ENCODE measurements at places on chromosomes 1 and 21.

GRCh38 chr1:200951016-200951415 is 56.3 kb downstream of the INAVA start:
- DNase-seq = no peak

- no peak for DNase-seq
Observed at GRCh38 chr1:38134294-38134755, 87.7 kb upstream of the POU3F1 start.

DNA sequence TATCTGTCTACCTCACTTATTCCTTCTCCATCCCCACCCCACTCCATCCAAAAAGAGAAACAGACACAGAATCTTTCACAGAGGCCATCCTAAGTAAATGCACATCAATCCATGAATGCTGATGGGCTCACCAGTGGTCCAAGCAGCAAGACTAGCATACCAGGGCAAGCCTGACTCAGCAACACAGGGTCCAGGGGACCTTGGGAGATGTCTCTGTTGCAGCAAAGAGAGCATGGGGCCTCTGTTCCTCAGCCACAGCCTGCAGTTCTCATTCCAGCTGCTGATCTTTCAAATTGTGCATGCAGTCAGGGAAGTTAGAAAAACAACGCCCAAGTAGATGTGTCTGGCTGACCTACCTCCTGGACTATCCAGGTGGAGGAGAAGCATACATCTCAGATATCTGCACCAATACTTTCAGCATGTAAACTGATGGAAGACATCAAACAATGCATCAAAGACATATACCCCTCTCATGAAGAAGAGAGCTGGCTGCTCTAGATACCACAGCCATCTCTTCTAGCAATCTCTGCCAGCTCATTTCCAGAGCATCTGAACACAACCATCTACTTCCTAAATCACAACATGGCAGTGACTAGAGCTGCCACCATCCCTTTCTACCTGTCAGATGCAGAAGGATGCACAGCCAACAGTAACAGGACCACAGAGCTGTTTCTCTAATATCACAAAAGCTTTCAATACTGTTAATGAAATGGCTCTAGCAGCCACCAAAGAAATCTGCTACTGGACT is 54.5 kb downstream of the CD34 start:
- no peak for DNase-seq

DNA sequence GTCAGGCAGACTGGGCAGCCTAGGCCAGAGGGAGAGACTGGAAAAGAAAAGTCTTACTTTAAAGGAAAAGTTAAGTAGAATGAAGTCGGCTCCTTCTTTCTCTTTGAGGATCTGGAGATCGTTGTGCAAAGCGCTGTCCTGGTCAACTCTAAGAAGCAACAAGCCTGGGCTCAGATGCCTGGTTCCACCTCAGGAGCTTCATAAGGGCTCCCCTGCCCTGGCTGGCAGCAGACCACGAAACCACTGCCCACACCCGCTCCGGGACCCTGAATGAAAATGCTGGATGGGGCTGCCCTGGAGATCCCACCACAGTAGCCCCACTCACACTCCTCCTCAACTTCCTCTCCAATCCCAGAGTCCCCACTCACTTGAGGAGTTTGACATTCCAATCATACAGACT is 6.4 kb downstream of the UBE2Q1 start:
- no peak for DNase-seq

GRCh38 chr21:32978331-32979270 is 47.1 kb upstream of the OLIG2 start:
- DNase-seq = no peak

DNA sequence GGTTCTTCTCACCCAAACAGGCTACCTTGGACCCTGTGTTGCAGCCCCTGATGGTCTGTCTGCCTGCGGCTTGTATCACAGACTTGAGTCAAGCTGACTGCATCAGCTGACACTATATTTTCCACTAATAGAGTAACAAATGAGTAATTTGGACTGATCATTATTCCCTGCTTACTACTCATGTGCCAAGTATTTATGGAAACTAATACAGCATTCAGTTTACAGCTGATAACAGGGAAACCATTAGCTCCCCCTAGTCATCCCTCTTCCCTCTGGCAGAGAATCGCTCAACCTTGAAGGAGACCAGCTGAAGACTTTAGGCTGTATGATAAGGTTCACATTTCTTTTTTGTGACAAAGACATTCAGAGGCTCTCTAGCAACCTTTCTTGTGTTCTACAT is 116.6 kb upstream of the SYT6 start:
- DNase-seq = no peak

DNA sequence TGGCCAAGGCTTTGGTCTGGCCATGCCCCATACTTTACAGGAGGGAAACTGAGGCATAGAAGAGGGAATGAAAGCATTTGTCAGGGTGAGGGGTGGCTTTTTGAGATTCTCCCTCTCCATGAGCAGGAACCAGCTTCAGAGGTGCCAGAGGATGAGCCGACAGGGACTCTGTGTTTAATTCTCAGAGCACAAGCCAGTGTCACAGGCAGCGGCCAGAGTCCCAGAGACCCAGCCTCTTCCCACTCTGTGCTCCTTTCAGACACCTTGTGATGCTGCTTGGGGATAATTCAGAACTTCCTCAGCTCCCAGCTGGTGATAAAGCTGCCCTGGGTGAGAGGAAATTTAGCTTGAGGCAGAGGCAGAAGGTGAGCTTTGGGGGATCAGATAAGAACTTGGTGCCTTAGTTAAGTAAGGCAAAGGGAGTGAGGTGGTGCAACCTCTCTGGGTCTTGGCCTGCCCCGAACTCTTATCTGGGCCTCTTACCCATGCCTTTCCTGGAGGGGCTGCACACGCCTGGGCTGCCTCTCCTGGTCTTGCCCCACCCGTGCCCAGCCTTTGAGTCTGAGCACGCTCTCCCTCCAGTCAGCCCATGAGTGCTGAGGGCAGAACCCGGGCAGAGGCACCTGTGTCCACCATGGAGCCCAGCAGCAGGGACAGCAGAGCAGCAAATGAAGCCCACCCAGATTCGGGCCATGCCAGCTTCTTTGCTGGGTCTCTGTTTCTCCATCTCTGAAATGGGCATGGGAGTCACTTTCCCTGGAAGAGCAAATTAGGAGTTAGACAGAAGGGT is 175.6 kb upstream of the C1orf174 start:
- no peak for DNase-seq

DNA sequence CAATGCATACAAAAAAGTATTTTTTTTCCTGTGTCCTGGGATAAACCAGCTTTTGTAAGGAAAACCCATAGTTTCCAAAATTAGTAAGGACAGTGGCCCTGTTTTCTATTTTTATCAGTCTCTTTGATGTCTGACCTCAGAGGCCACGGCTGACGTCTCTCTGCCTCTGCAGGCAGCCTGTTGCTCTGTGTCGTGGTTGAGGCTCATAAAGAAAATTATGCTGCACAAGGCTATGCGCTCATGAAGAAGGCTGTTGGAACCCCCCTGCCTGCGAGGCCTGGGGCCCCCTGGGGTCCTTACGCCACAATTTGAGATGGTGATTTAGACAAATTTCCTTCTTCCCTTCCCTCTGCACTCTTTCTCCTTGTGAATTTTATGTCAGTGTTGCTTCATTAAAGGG is 48.9 kb downstream of the AGPAT3 start:
- no peak for DNase-seq

GRCh38 chr1:219220945-219221344 is 47.3 kb downstream of the LYPLAL1 start:
- DNase-seq = no peak

DNA sequence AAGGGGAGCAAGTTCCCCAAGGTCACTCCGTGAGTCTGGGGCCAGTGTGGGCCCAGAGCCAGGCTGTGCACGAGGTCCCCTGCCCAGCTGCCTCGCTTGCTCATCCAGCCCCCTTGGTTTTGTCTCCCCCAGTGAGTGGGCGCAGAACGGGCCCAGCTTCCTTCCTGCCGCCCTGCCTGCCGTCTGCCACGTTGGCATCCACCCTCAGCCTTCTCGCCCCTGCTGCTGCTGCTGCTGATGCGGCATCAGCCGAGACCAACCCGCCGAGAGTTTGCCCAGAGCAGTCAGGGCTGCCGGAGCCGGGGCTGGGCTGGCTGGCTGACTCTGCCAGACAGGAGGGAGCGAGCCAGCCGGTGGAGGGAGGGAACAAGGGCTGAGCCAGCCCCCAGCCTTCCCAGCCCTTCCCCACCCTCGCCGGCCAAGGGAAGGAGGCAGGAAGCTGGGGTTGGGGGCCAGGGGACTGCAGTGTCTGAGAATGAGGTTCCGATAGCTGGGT is 31.4 kb upstream of the WASF2 start:
- DNase-seq = no peak

DNA sequence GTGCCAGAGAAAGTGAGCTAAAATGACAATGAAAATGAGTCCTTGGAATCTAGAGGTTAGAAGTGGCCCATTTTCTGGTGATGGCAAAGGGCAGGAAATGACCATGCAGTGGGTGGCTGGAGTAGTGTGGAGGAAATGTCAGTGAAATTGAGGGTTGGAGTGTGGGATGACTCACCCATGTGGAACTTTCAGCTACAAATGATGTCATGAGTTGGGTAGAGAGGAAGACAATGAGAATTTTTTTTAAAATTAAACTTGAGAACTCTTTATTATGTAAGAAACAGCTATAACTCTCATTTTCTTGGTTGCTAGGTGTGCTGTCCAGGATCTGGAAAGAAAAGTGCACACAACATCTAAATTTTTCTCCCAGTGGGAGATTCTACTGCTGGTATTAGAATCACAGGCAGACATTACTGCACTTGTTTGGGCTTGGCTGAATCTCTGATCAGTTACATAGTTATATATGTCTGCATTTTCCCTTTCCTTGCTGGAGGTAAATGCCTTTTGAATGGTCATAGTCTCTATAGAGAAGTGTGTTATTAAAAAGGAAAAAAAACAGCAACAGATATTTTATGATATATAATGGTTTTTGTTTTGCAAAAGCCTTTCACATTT is 56.8 kb upstream of the GNG12 start:
- DNase-seq = no peak

DNA sequence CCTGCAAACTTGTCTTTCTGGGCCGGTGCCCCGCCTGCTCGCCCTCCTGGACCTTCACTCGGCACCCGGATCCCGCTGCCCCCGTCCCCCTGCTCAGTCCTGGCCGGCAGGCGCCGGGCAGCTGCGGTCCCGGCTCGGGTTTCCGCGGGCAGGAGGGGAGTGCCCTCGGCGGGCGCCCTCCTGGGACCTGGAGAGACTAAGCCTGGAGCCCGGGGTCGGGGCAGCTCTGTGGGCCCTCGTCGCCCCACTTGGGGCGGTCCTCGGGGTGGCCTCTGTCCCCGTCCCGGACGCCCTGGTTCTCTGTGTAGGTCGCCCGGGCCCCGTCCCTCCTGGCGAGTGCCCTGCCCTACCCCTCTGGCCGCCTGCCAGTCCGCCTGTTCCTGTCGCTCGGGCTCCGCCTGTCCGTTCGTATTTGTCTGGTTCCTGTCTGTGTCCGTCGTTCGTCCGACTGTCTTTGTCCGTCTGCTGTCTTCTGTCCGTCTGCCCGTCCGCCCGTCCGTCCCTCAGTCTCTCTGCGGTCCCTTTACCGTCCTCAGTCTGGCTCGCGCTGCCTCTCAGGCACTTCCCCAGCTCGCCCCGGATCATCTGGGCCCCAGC is 490 bp downstream of the SERINC2 start:
- DNase-seq = no peak

GRCh38 chr1:84719543-84720217 is 29.4 kb upstream of the SSX2IP start:
- no peak for DNase-seq

Data from NCI-H1436 (cell line).